H4 (cell line): ENCODE measurements at places on chromosomes 16 and 17. TPM values are rescaled to one million over a fixed set of nuclear protein-coding genes. Genes with fewer than 3 reads are reported as not detected.
A peak's percentile ranks its signal among the peaks of the same experiment; 100 is the strongest.

The KCNJ18 gene
- total RNA-seq, result 0.35 TPM in 1 of 2 replicates, not detected in the other

The LRRC75A gene
- 0.39 TPM in 1 of 2 replicates, not detected in the other for total RNA-seq

The SRCIN1 gene
- 0.12 TPM in 1 of 2 replicates, not detected in the other for total RNA-seq

The RPRML gene
- 0.82 and 1.3 TPM in 2 replicates for total RNA-seq

The NPIPA5 gene
- total RNA-seq, result 0.17 and 2.1 TPM in 2 replicates

The KRT20 gene
- not detected in 2 replicates for total RNA-seq

The NOXO1 gene
- not detected in 2 replicates for total RNA-seq

The CARD14 gene
- 0.15 TPM in 1 of 2 replicates, not detected in the other for total RNA-seq

The NPIPA2 gene
- not detected in 2 replicates for total RNA-seq

GRCh38 chr16:30775392-30776188 lies 11.4 kb downstream of the ZNF629 start:
- DNase-seq, result peak; percentile 83

- no peak for DNase-seq
Measured at GRCh38 chr17:78318843-78319242, 41.0 kb downstream of the SOCS3 start.

DNA sequence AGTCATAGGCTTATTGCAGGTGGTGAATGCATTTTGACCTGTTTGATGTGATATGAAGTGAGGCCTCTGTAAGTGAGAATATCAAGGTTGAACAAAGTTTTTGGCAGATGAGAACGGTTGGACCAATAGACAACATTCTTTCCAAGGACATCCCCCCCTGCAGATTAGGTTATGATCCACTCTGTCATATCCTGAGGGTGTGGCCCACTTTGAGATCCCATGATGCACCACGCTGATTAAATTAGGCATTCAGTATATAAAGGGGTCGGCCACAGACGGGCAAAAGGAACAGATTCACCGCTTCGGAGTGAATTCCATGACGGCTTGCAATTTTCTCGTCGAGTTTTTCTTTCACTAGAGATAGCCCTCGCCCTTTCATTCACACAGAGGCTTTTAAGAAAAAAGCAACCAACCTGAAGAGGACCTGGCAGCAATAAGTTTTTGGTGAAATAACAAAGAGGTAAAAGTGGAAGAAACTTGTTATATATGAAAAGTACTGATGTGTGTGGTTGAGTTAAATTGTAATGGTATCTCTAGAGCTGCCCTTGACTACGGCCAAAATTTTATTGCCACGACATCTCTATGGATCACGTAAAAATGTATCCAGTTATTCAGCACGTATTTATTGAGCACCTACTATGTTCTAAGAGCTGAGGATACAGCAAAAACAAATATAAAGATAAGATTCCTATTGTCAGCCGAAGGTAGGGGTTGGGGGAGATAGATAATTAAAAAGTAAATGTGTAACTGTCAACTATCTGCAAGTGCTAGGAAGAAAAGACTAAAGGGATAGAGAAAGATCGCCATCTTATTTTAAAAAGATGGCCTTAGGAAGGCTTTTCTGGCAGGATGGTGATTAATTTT lies 1.7 kb upstream of the RBBP6 start:
- DNase-seq, result no peak

- DNase-seq, result peak; percentile 25
Measured at GRCh38 chr16:8194794-8195193, 395.5 kb downstream of the TMEM114 start.

- DNase-seq, result peak; percentile 80
Measured at GRCh38 chr17:38724337-38724988, 5.7 kb upstream of the CISD3 start.

DNA sequence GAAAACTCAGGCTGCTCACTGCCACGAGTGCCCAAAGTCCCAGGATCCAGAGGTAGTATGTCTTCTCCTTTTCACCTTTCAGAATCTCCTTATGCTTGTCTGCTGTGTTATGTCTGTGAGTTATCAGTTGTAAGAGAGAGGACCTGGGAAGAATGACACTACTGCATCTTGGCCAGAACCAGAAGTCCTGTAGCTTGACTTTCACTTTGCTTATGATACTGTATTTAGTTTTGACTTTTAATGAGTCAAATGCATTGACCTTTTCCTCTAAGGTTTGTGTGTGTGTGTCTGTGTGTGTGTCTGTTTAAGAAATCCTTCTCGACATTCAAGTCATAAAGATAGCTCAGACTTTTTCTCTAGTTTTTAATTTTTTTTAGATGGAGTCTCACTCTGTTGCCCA lies 43.4 kb downstream of the BMERB1 start:
- no peak for DNase-seq

DNA sequence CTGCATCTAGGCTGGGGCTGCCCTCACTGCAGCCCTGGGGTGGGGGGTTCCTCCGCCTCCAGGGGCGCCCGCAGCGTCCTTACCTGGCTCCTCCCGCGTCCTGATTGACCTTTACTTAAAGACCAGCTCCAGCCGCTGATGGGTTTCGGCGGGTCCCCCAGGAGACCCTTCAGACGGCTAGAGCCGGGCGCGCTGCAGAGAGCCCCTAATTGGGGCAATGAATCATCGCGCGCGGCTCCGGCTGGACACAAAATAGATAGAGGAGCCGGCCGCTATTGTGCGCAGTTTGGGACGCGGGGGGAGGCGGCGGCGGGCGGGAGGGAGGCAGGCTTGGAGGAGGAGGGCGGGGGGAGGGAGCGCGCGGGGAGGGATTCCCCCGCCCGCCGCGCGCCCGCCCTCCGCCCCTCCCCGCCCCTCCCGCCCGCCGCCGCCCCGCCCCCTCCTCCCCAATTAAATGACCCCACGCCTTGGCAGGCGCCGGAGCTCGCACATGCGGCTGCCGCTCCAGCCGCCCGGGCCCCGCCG lies 56.5 kb upstream of the CIBAR2 start:
- no peak for DNase-seq

DNA sequence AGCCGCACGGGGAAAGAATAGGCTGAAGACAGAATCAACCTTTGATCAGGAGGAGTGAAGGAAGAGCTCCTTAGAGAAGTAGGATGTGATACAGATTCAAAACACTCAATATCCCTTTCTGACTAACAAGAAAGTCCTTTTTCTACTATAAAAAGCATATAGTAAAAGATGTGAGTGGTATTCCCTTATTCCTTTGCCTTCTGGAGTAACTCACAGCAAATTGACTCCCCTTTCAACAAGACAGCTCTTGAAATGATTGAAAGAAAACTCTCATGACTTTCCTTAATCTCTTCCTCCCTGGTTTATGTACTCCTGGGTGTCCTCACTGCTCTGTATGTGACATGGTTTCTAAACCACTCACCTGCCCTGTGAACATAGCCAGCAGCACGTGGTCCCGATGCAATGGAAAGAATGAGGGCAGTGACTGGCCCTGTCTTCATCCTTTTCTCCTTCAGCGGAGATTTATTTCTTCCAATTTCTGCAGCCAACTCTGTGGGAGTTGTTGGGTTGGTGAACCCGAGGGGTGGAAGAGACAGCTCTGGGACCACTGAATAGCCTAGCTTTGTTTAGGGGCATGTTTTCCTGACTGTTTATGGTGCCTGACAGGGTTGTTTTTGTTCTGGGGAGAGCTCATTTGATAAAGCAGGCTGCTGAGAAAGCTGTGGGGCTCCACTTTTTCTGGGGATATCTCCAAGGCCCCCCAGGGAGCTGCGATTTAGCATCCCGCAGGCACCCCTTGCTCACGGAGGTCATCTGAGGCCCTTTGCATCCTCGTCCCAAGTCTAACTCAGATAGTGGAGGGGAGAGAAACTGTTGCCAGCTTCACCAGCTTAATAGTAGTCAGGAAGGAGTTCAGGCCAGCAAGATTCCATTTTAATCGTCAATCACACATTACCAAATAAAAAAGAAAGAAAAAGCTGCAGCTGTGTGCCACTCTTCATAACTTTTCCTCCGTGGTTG lies 46.7 kb downstream of the MAP2K6 start:
- no peak for DNase-seq

- peak; percentile 30 for DNase-seq
Measured at GRCh38 chr17:42673885-42674754, 2.7 kb downstream of the PLEKHH3 start.

- peak; percentile 51 for DNase-seq
Measured at GRCh38 chr17:59764292-59764741, 56.9 kb downstream of the VMP1 start.

DNA sequence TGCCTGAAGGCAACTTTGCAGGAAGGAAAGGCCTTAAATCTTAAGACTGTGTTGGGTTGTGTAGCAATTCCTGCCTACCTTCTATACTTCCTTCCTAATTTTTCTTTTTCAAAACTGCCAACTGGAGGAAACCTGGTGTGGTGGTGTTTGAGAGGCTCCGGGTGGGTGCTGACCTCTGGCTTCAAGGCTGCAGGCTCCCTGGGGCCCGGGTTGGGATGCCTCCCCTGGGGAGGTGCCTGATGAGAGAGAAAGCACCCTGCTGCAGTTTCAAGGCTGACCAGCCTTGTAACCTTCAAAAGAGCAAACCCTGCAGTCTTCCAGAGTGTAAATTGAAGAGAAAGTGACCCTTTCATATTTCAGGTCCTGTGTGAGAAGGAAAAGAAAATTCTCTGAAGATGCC lies 55.9 kb downstream of the MSI2 start:
- no peak for DNase-seq

GRCh38 chr16:85275533-85276249 lies 163.4 kb upstream of the CIBAR2 start:
- DNase-seq, result peak; percentile 59

- peak; percentile 6 for DNase-seq
Measured at GRCh38 chr16:23823475-23824384, 12.1 kb upstream of the PRKCB start.

DNA sequence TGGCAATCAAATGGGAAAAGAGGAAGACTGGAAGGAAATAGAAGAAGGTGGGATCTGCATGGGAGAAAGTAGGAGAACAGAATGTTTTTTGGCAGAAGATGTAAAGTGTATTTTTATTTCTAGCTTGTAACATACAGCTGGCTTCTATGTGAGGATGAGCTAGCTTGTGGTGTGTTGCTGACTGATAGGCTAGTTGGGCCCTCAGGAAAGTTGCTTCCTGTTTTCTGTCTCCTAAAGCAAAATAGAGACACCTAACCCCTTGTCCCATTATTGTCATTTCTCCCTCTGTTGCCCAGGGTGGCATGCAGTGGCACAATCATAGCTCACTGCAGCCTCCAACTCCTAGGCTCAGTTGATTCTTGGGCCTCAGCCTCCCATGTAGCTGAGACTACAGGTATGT lies 15.9 kb downstream of the TNRC6A start:
- DNase-seq, result no peak

GRCh38 chr16:84599521-84600202 lies 18.2 kb downstream of the COTL1 start:
- DNase-seq, result peak; percentile 87

- DNase-seq, result no peak
Measured at GRCh38 chr16:81511371-81511770, 66.8 kb downstream of the CMIP start.

GRCh38 chr16:59116744-59117143 lies 382.6 kb upstream of the GOT2 start:
- DNase-seq, result no peak

- no peak for DNase-seq
Measured at GRCh38 chr16:46745617-46746016, 2.5 kb downstream of the MYLK3 start.

GRCh38 chr17:42428141-42428944 lies 5.3 kb upstream of the CAVIN1 start:
- peak; percentile 76 for DNase-seq

DNA sequence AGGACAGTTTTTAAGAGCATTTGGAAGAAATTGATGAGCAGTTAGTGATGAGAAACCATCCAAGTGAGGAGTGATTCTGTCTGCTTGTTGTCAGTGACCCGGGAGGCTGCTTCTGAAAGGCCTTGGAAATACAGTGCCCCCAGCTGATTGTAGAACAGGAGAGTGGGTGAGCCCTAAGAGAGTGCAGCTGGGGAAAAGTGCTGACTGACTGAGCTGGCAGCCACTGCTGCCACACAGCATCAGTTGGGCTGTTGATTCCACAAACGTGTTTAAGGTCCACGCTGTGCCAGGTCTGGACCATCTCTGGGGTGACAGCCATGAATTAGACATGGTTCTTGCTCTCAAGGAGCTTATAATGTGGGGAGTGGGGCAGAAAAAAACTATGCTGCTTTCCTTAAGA lies 18.9 kb downstream of the NUP93 start:
- no peak for DNase-seq

GRCh38 chr16:23950898-23951297 lies 115.1 kb downstream of the PRKCB start:
- DNase-seq, result no peak

DNA sequence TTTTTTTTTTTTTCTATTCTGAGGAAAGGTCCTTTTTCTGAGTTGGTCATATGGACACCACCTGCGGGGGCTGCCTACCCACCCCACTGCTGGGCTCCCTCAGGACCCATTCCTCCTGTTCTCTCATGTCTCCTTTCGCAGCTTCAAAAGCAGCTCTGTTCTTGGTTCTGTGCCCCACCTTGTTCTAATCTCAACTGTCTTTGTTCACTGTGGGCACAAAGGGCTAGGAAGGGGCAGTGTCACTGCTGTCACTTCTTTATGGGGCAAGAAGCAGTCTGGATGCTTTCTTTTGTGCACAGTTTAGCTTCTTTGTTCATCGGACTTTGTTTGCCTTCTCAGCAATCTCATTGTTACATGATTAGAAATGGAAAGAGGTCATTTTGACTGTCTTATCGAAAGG lies 7.1 kb downstream of the GOSR2 start:
- no peak for DNase-seq

DNA sequence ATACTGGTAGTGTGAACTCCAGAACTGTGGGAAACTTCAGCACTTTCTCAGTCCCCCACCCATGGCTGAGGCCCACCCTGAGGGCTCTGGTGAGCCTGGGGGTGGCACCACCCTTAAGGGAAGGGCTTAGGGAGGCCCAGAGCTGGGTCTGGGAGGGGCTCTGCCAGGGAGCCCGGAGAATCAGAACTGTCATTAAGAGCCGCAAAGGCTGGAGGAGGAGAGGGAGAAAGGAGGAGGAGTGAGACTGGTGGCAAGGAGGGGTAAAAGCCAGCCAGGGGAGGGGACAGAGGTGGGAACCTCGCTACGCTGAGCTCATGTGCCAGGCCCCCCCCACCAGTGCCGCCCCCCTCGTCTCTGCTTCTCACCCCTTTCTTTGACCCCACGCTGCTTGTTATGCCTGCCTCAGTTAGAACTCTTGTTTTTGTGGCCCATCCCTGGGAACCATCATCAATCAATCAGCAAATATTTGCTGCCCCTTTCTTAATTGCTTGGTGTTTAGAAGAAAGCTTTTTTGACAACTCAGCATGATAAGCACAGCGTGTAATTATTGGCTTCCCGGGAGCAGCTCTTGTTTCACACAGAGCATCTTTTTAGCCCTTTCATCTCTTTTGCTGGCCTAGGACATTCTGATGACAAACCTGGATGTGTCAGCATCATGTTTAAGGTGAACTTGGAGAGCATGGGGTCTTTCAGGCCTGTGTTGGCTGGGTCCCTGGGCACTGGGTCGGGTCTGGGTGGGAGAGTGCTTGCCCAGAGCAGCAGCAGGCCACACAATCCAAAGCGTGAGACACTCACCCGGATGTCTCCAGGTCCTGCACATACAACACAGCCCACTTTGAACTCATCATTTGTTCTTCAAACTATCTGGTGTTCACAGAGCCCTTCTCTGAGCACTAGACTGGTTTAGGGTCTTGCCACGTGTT lies 77.7 kb downstream of the NETO2 start:
- no peak for DNase-seq

- no peak for DNase-seq
Measured at GRCh38 chr17:1322480-1322879, 43.0 kb downstream of the TRARG1 start.
